RPMI8226 (cell line): ENCODE measurements at places on chromosomes 1 and 21.

GRCh38 chr1:44263568-44264450, 50.5 kb downstream of the DMAP1 start:
- DNase-seq: no peak

DNA sequence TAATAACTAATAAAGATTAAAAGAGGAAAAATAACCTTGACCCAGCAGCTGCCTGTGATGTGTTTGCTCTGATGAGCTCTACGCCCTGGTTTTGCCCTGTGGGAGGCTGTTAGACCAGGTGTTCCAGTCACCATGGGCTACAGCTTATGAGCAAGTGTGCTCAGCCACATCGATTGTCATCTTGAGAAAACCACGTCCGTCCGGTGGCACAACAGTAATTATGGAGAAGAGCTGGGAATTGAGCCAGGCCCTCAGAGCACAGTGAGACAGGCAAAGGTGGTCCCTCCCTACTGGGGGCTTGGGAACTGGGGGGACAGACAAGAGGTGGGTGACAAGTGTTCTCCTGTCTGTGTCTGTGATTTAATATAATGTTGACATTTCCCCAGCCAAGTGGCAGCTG, 420.5 kb downstream of the MATN1 start:
- no peak for DNase-seq

GRCh38 chr1:168050307-168050706, 86.4 kb downstream of the GPR161 start:
- DNase-seq: no peak

GRCh38 chr1:10671622-10672342, 124.7 kb downstream of the CASZ1 start:
- no peak for DNase-seq

DNA sequence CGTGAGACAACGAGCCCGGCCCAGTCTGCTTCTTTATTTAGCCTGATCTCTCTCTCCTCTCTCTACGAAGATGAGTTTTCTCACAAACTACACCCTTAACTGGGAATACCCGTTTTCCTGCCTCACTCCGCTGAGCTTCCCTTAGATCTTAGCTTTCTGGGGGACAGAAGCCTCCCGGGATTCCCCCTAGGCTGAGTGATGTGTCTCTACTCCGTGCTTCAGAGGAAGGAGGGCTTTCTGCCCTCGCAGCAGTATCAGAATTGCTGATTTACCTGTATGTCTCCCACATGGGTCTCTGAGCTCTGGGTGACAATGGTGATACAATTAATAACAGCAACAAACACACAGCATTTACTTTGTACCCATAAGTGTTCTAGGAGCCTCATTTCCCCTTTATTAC, 1.0 kb downstream of the ZBTB17 start:
- DNase-seq: no peak

- DNase-seq: no peak
These were observed 3.1 kb downstream of the IBA57 start for GRCh38 chr1:228168563-228169270.

DNA sequence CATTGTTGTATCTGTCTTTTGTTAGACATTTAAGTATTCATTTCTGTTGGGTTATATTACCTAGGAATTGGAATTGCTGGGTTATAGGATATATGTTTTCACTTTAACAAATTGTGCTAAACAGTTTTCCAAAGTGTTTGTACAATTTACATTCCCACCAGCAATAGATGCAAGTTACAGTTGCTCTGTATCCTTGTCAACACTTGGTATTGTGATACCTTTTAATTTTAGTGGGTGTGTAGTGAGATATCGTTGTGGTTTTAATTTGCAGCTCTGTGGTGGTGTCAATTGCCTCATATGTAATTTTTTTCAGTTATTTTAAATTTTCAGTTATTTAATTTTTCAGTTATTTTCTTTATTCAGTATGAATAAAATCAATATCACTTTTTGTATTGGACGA, 7.4 kb upstream of the DPH5 start:
- no peak for DNase-seq

DNA sequence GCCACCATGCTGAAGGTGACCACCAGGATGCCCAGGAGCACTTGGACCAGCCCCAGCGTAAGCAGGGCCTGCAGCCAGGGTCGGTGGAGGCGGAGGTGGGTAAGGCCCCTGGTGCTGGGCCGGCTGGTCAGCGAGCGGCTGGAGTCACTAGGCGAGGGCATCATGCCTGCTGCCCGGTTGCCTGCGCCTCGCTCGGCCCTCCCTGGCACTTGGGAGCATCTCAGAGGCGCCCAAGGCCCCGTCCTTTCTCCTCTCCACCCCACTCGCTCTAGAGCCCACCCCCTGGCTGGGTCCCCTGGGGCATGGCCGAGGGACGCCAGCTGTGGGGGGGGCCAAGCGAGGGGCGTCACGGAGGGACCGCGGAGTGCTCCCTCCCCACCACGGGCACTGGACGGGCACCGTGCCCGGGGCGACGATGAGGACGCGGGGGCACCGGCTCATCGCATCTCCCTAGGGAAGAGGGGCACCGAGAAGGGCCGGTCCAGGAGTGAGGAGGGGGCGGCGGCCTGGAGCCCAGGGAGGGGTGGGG, 505 bp downstream of the ENTREP3 start:
- DNase-seq: no peak

GRCh38 chr1:8363186-8363766, 45.4 kb downstream of the SLC45A1 start:
- DNase-seq: no peak

- no peak for DNase-seq
These were observed 111.5 kb downstream of the NCAM2 start for GRCh38 chr21:21109736-21110135.

DNA sequence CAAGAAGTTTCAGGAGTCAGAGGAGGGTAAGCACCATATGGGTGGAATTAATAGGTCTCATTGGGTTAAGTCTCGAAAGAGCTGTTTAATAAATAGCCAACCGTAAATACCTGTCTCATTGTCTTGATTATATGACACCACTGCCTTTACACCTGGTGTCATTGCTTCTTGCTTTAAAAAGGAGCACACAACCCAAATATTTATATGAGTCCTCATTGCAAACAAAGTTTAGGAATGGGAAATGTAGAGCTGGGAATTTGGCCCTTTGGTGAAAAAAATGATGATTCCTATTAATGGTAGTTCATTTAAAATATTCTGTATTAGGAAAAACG, 2.1 kb downstream of the BACH1 start:
- no peak for DNase-seq

- no peak for DNase-seq
These were observed 11.9 kb downstream of the KIF21B start for GRCh38 chr1:201011616-201012015.

- no peak for DNase-seq
These were observed 170.5 kb downstream of the TTLL7 start for GRCh38 chr1:83828456-83828855.

DNA sequence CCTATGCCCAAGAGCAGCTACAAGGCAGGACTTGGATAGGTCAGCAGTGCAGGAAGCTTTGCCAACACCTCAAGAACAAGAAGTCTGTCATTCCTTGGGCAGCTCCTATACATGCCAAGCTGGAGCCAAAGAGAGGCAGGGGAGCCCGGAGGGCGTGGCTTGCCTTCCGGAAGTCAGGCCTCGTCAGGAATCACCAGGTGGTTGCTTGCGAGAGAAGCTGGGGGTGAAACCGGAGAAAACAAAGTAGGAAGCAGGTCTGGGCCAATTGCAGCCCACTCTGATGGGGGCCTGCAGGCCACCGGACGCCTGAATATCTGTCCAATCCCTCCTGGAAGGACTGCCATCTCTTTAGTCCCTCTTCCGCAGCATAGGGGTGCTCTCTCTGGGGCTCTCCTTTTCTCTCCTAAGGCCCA, 794 bp upstream of the FAM76A start:
- DNase-seq: no peak

DNA sequence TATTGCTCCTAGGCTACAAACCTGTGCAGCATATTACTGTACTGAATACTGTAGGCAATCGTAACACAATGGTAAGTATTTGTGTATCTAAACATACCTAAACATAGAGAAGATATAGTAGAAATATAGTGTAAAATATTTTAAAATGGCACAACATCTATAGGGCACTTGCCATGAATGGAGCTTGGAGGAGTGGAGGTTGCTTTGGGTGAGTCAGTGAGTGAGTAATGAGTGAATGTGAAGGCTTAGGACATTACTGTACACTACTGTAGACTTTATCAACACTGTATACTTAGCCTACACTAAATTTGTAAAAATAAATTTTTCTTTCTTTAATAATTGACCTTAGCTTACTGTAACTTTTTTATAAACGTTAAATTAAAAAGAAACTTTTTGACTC, 7.9 kb downstream of the LEFTY2 start:
- no peak for DNase-seq

DNA sequence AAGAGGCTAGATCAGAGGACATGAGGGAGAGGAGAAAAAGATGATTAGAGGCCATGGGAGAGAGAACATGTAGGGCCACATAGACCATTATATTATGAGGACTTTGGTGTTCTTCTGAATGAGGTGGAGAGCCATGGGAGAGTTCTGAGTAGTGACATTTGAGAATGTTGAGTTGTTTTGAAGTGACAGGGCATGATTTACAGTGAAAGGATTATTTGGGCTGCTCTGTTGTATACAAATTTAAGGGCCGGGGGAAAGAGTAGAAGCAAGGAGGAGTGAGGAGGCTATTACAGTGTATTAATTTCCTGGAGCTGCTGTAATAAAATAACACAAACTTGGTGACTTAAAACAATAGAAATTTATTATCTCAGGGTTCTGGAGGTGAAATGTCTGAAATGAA, 102.5 kb upstream of the RGS4 start:
- no peak for DNase-seq

GRCh38 chr21:27382404-27382803, 415.5 kb upstream of the ADAMTS5 start:
- DNase-seq: no peak

GRCh38 chr1:109886827-109887226, 23.8 kb upstream of the CSF1 start:
- DNase-seq: no peak

GRCh38 chr1:31984419-31985347, 29.0 kb upstream of the KHDRBS1 start:
- peak; percentile 63 for DNase-seq

GRCh38 chr21:39637197-39637970, 24.6 kb downstream of the B3GALT5 start:
- DNase-seq: no peak

GRCh38 chr1:229012823-229013222, 258.1 kb upstream of the RAB4A start:
- no peak for DNase-seq

- no peak for DNase-seq
These were observed 22.9 kb downstream of the DYRK1A start for GRCh38 chr21:37389456-37389855.

GRCh38 chr1:183970516-183971300, 66.8 kb downstream of the COLGALT2 start:
- DNase-seq: no peak

DNA sequence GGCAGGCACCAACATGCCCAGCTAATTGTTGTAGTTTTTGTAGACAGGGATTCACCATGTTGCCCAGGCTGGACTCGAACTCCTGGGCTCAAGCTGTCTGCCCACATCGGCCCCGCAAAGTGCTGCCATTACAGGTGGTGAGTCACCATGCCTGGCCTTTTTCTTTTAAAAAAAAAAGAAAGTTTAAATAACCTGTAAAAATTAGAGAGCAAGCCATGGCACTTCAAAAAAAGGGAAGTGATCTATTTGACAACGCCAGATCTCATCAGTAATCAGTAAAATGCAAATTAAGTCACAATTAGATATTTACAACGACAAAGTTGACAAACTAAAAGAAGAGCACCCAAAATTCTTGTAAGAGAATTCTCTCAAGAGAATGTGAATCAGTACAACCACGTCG, 2.9 kb upstream of the RBBP5 start:
- DNase-seq: peak; percentile 70

DNA sequence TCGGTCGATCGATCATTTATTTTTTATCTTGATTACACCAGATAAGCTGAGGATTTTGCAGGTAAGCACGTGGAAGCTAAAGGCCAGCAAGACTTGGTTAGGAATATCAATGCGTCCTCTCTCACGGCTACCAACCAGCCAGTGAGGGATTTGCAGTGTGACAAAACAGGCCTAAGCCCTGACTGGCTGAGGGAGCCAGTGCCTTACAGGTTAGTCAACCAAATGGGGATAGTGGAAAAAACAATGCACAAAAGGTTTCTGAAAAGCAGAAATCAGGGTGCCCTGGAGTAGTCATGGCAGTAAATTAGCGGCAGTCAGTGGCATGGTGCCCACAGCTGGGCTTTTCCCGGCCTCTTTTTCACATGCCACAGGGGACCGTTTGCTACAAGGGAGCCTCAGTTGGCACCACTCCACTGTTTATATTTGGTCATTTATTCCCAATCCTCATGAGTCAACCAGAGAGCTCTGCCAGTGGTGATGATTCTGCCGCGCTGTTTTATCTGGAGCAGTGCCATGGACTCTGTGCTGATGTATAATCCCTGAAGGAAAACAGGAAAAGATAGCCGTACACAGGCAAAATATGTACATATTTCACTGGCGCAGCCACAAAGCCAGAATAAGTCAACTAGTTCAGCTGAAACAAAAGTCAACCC, 167.6 kb downstream of the RHOU start:
- DNase-seq: no peak

DNA sequence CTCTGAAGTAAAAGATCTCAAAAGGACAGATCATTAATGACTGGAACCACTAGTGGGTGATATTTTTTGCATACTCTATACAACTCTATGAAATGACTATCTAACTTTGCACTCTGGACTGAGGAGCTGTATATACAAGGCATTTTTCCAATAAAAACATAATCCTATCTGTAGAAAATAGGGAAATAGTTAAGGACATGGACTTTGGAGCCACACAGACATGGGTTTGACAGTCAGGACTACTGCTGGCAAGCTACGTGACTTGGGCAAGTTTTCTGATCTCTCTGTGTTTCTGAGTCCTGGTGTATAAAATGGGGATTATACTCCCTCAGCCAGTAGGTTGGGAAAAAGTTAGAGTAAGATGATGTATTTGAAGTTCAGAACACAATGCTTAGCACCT, 20.9 kb upstream of the HSD3B2 start:
- no peak for DNase-seq

GRCh38 chr1:8364528-8365442, 46.9 kb downstream of the SLC45A1 start:
- no peak for DNase-seq

DNA sequence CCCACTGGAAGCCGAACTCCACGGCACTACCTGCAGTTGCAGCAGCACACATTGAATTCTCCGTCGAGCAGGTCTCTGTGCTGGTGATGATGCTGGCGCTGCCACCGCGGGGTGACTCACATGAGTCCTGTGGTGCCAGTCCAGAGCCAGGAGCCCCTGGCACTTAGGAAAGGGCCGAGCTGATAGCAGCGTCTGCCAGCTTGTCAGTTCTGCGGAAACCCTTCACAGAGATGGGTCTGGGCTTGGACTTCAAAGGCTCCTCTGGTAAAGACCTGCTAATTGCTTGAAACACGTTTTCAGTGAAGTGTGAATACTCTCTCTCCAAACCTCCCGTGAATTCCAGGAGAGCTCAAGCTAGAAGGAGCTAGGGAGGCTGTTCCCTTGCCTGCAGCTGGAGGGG, 92.2 kb downstream of the GRIK3 start:
- DNase-seq: no peak
